Upper lobe of right lung (tissue), 1 donor: ENCODE measurements at places on chromosomes 12 and 14. TPM values are rescaled to one million over a fixed set of nuclear protein-coding genes. Genes with fewer than 3 reads are reported as not detected.

- DNase-seq, result no peak
Measured at GRCh38 chr14:76990084-76990483, 38.4 kb downstream of the IRF2BPL start.

GRCh38 chr14:59370158-59370742, 94.9 kb downstream of the GPR135 start:
- no peak for DNase-seq

- DNase-seq, result no peak
Measured at GRCh38 chr12:73656375-73656774, 881.3 kb upstream of the ATXN7L3B start.

HOXC9 gene
- 0.61 TPM for total RNA-seq

OAS3 gene
- 47.4 TPM for total RNA-seq

- DNase-seq, result no peak
Measured at GRCh38 chr12:112126911-112127310, 1.6 kb downstream of the TRAFD1 start.

DNA sequence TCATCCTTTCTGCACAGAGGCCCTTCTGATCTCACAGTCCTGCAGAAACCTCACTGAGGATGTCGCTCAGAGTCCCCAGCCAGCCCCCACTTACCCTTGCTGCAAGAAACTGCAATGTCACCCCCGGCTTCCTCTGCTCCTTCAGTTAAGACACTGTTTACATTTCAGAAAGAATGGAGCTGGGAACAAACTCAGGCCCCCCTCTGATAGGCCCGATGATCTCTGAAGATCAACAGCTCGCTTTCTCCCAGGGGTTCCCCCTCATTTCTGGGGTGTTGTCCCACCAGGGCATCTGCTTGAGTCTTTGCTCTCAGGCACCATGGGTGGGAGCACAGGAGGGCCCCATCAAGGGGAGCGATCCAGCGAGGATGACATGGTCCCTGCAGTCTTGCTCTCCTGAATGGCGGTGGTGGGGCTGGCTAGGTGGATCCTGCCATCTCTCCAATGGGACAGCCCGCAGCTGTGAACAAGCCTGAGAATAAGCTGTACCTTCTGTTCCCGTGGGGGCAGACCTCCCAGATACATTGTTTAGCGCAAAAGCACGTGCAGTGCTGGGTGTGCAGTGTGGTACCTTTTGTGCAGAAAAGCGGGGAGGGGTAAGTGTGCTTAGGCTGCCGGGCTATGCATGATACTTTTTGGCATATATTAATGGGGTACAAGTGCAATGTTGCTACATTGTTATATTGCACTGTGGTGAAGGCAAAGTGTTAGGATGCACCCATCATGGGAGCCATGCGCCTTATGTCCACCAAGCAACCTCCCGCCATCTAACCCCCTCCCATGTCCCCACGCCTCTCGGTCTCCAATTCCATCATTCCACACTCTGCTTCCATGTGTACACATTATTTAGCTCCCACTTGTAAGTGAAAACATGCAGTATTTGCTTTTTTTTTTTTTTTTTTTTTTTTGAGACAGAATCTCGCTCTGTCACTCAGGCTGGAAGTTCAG, 6.7 kb upstream of the NCOR2 start:
- DNase-seq, result no peak

GRCh38 chr12:66119229-66119869, 11.2 kb downstream of the LLPH start:
- no peak for DNase-seq

SSTR1 gene
- total RNA-seq, result 9.2 TPM

GRCh38 chr14:61598980-61599379, 96.3 kb upstream of the HIF1A start:
- no peak for DNase-seq

MMP14 gene
- total RNA-seq, result 149 TPM

DNA sequence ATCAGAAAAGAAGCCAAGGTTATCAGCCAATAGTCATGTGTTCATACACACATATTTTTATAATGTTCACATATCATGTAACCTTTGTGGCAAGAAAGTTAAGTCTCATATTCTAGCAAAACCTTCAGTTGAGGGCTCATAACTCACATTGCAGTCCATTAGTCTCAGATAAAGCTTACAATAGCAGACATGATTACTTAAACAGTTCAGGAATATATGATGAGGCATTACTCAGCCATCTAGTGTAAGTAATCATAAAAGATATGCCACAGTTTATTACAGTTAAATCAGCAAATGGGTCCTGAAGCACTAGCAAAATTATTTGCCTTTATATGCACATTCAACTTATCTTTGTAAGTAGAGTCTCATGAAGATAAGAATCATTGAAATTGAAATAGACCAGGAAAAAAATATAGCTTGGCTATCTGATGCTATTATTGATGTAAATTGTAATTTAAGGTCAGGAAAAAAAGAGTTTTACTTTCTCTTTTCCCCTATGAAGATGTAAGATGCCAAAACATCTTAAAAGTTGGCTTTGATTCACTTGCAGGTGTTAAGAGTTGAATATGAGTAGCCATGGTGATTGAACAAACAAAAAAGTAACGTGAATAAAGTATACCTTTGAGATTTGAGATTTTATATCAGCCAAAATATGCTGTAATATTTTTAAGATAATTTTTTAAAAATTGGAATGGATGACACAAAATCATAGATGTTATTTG, 537.0 kb downstream of the SLC6A15 start:
- no peak for DNase-seq

DNA sequence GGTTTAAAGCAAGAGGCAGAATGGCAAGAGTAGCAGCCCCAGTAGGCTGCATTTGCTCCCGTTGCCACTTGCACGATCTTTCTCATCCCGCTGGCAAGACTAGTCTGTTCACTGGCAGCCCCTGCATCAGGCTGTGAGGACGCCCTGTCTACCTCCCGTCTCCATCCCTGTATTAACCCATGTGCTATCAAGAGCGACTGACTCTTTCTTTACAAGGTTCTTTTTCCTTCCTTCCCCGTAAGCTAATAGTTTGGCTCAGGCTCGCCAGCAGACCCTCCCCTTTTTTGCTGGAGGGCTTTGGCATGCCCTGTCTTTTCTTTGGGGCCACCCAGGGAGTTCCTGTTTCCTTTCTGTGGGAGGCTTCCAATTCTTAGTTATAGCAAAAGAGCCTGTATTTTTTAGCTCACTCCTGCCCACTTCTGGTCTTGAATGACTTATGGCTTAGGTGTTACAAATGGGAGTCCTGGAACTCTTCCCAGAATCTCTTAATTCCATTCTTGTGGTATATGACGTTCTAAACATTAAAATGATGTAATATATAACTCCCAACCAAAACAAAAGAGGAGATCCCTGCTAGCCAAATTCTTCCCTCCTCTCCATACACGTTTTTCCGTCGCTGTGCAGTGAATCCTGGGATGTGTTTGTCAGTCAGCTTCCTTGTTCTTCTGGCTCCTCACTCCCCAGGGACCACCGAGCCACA, 149.0 kb downstream of the PRKCH start:
- no peak for DNase-seq

ZNF839 gene
- total RNA-seq, result 10.1 TPM

DNA sequence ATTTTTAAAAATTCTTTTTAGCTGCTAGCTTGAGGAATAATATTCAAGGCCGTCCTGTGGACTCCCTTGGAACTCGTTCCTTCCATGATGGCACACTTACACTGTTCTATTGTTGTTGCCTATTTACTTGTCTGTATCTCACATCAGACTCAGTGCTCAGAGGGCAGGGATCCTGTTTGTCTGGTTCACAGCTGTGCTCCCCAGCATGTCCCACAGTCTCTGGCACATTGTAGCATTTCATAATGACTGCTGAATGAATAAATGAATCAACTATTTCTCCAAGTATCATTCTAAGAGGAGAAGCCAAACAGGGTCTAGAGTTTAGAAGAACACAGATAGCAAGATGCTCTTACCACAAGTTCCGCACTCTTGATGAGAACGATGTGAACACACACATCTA, 48.0 kb downstream of the NTN4 start:
- no peak for DNase-seq

GLS2 gene
- 5.5 TPM for total RNA-seq

GRCh38 chr14:73851567-73852382, at the start of gene PTGR2:
Gene PTGR2 (plus strand): TSS chr14:73851831. CDS start chr14:73858863, 7,032 bp downstream.
- peak; percentile 98 for DNase-seq

DNA sequence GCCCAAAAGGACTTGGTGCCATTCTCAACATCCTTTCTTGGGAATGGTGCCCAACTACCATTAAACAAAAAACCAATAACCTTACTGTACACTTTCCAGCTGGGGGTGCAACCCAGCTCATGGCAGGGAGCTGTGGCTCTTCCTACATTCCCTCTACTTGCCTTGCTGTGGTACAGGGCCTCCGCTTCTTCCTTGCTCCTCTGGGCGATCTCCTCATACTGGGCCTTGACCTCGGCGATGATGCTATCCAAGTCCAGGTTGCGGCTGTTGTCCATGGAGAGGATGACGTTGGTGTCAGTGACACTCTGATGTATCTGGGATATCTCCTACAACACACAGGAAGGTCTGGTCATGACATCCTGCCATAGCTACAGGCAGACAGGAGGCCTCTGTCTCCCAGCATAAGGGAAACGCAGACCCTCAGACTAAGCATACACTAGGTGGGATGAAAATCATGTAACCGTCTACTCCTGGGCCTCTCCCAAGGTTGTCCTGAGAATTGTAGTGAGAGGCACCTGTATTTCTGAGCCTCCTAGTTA, 3.9 kb downstream of the KRT2 start:
- no peak for DNase-seq

DNA sequence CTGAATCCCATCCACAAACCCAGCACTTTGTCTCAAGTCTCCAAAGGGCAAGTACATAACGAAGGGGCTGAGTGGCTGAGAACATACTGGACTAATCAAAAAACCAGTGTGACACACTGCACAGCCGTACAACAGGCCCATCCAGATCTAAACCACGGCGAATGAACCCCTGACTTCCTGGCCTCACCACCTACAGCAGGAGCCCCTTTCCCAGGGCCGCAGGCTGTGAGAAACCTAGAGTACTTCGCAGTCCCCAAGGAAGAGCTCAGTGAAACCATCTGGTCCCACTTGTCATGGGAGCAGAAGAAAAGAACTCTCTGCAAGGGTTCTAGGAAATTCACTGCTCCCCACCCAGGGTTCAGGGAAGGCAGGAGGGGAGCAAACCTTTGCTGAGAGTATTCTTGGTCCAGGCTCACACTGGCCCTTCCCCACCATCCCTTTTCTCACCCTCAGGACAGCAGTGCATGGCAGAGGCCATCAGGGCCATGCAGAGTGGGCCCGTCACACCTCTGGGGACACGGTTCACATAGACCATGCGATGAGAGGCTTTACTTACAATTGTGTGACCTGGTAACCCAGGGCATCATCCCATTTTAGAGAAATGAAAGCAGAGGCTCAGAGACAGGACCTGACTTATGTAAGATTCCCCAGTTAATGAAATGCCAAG, 192.8 kb downstream of the BCL11B start:
- DNase-seq, result no peak

SMCO2 gene
- total RNA-seq, result 0.38 TPM

FAR2 gene
- total RNA-seq, result 13.3 TPM

- no peak for DNase-seq
Measured at GRCh38 chr14:52325126-52325525, 11.0 kb downstream of the PTGER2 start.

DNA sequence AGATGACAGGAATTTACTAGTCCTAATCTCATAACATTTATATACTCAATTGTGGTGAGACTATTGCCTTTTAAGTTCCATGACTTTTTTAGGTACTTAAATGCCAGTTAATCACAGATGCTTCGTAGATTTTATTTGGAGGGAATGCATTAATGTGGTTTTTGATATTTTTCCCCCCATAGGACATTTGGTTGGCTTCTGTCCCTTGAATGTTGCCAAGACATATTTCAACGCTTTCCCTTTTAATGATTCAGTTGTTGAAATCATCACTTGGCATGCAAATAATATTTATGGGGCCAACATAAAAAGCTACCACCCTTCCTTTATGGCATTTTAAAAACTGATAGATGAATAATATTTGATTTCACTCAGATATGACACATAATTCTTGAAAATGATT, 172.1 kb downstream of the ACSS3 start:
- no peak for DNase-seq

- DNase-seq, result no peak
Measured at GRCh38 chr14:56490379-56490778, 89.2 kb upstream of the TMEM260 start.

DNA sequence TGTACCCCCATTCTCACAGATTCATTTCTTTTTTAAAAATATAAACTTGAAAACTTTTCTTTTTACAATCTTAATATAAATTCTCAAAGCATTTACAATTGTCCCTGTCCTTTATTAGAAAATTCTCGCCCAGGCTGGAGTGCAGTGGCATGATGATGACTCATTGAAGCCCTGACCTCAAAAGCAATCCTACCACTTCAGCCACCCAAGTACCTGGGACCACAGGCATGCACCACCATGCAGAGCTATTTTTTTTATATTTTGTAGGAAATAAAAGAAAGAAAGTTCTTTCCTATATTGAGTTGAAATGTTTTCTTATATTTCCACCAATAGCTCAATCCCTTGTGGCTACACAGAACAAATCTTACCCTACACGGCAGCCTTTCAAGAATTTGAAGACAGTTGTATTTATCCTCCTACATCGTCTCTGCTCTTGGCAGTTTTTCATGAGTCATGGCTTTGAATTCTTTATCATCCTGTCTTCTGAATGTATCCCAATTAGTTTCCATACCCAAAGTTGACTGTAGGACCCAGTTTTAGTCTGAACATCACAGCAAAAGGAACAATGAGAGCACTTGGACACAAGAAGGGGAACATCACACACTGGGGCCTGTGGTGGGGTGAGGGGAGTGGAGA, 52.4 kb downstream of the SYT1 start:
- no peak for DNase-seq
